ENCODE measurements at places on chromosomes 7 and 10.

DNA sequence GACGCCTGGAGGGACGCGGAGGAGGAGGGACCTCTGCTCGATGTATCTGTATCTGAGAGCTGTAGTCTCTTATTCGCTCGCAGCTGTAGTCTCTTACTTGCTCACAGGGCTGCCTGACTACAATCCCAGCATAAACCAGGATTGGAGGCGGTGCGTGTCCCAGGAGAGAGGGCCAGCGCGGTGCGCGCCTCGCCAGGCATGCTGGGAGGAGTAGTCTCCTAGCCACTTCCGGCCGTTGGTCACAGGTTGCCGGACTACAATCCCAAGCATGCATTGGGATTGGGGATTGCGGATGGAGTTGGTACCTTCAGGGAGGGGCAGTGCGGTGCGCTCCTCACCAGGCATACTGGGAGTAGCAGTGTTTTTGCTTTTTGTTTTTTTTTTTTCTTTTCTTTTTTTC, 421.7 kb upstream of the NUPR2 start:
- no peak for DNase-seq

- DNase-seq = no peak
Observed at GRCh38 chr7:111370002-111370401, 192.3 kb downstream of the IMMP2L start.

DNA sequence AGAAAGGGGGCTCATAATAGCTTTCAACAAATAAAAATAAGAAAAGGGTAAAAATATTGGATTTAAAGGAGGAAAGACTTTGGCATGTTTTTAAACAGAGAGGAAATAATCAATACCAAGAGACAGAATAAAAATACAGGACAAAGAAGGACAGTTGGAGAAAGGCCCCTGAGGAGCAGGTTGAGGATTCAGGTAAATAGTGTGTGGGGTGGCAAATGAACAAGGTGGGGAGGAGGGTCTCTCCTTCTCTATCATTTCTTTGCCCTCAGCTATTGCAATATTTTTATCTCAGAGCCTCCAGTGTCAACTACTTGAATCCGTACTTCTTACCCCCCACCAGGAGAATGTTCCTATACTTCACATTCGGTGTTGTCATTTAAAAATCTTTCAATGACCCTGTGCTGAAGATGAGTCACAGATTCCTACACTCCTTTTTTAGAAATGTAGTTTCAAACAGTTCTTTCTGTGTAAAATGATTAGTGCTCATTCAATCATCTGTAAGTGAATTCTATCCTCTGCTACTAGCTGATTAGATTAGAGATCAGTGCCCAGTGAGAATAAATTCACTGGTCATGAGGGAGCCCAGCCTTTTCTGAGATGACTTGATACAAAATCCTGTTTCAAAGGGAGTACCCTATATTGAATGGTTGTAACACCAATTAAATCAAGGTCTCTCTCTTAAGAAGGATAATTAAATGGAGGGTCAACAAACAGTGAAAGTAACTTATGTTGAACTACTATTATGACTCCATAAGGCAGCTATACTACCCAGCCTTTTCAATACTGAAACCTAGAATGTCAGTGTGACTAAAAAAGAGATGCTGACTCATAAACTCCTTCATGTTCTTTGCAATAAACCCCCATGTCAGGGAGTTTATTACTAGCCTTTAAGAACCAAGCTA, 50.4 kb upstream of the WNT16 start:
- no peak for DNase-seq

- no peak for DNase-seq
Observed at GRCh38 chr7:50314836-50315592, 10.5 kb downstream of the IKZF1 start.

DNA sequence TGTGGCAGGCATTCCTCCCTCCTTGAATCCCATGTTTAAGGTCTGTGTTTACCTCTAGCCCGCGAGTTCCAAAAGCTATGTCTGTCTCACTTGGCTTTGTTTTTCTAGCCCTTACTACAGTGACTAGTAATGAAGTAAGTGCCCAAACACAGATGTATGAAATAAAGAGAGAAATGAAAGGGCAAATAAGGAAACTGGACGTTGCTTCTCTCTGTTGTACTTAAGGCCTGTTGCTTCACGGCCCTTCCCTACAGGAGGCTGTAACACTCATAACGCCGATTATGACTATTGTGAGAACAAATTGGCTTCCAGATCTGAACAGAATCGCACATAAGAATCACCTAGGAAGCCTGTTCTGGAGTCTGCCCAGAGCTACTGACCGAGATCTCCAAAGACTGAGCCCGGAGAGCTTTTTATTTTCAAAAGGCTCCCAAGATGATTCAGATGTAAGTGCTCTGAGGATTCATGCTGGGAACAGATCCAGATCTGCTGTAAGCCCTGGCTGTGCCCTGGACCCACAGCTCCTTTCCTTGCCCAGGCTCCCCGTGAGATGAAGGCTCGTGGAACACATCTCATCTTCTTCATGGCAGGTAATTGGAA, 432.6 kb downstream of the SDK1 start:
- no peak for DNase-seq

GRCh38 chr10:73969224-73969841, 28.6 kb upstream of the VCL start:
- no peak for DNase-seq

DNA sequence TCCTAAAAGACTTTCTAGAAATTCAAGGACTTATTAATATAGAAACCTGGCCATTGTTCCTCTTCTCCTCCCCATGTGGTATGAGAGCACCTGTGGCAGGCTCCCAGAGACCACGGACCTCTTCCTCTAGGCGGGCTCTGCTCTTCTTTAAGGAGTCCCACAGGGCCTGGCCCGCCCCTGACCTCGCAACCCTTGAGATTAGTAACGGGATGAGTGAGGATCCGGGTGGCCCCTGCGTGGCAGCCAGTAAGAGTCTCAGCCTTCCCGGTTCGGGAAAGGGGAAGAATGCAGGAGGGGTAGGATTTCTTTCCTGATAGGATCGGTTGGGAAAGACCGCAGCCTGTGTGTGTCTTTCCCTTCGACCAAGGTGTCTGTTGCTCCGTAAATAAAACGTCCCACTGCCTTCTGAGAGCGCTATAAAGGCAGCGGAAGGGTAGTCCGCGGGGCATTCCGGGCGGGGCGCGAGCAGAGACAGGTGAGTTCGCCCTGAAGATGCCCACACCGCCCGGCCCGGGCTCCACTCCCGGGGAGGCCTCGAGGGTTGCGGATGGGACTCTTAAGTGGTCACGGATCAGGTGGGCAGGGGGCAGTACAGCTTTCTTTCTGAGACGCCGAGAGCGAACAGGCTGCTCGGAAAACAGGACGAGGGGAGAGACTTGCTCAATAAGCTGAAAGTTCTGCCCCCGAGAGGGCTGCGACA, at the start of gene SLC26A4:
Gene SLC26A4 (plus strand): TSS at position 448 of the 700 bp plus-strand sequence. CDS start 814 bp downstream, outside the sequence.
- peak; percentile 70 for DNase-seq

- DNase-seq = no peak
Observed at GRCh38 chr7:107372298-107372697, 97.6 kb upstream of the GPR22 start.

- no peak for DNase-seq
Observed at GRCh38 chr7:27890205-27890849, 150.4 kb downstream of the TAX1BP1 start.

DNA sequence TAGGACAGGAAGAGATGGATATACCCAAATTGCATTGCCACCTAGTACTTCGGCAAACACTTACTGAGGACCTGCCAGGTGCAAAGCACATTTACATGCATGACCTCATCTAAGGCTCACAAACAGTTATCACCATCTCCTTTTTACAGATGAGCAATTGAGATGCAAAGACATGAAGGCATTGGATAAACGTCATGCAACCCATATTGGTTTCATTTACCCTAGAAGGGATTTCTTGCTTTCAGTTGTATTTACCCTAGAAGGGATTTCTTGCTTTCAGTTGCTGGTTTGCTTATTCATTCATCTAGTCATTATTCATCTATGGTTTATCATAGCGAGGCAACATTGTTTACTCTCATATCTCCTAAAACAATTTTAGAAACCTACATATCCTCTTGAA, 52.2 kb downstream of the STEAP1B start:
- no peak for DNase-seq

DNA sequence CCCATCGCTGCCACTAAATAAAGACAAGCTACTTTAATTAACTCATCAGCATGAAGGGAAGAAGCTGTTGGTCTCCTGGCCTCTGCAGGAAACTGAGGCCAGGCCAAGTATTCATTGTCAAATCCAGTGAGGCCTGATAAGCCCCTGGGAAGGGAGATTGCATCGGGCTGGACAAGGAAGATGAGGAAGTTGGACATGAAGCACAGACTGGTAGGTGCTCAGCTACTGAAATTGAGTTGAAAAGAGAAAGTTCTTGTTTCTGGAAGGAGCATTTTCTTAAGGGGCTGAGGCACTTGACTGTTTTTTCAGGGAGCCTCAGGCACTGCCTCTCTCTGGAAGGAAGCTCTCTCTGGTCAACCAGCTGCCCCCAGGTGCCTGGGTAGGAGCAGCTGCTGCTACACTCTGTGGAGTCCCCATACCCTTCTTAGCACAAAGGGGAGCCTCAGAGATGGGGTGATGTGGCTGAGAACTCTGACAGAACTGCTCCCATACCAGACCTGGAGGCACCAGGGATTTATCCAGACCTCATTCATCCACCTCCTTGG, 90.3 kb upstream of the IKZF1 start:
- DNase-seq = no peak

- no peak for DNase-seq
Observed at GRCh38 chr10:129689671-129690071, 222.6 kb downstream of the MGMT start.

GRCh38 chr7:52720856-52721255, 314.6 kb upstream of the POM121L12 start:
- no peak for DNase-seq

DNA sequence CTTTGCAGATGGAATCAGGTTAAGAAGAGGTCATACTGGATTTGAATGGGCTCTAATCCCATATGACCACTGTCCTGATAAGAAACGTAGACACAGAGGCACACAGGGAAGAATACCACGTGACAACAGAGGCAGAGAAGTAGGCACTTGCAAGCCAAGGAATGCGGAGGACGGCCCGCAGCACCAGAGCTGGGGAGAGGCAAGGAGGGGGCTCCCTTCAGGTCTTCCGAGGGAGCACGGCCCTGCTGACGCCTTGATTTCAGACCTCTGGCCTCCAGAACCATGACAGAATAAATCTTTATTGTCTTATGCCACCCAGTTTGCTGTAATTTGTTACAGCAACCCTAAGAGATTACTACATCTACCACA, 44.7 kb upstream of the TMEM213 start:
- no peak for DNase-seq

GRCh38 chr7:68439897-68440296, 1158.4 kb upstream of the AUTS2 start:
- DNase-seq = no peak

DNA sequence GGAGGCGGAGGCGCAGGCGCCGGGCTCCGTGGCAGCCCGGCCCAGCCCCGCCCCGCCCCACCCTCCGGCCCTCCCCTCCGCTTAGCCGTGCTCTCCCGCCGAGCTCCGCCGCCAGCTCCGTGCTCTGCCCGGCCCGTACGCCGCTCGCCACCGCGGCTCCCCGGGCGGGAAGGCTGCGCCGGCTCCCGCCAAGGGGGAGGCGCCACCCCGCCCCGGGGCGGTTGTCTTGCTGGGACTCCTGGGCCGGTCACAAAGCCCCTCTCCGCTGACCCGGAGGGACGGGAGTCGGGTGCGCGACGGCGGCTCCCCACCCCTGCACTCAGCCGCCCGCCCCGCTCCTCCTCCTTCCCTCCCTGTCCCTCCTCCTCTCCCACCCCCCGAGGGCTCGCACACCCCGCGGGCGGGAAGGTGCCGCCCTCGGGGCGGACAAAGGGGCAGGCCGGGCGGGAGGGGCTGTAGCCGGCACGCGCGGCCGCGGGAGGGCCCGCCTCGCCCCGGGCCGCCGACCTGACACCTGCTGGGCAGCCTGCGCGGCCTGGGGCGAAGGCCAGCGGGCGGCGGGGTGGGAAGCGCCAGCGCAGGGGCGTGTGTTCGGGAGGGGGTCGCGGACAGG, 11.5 kb upstream of the SP8 start:
- peak; percentile 30 for DNase-seq

- DNase-seq = no peak
Observed at GRCh38 chr10:44752451-44753441, 158.4 kb upstream of the TMEM72 start.
